Posterior cingulate gyrus (tissue), 11 donors: ENCODE measurements at places on chromosomes 16 and 17.

- DNase-seq: no peak
Observed at GRCh38 chr16:66523861-66524354, 26.0 kb downstream of the TK2 start.

DNA sequence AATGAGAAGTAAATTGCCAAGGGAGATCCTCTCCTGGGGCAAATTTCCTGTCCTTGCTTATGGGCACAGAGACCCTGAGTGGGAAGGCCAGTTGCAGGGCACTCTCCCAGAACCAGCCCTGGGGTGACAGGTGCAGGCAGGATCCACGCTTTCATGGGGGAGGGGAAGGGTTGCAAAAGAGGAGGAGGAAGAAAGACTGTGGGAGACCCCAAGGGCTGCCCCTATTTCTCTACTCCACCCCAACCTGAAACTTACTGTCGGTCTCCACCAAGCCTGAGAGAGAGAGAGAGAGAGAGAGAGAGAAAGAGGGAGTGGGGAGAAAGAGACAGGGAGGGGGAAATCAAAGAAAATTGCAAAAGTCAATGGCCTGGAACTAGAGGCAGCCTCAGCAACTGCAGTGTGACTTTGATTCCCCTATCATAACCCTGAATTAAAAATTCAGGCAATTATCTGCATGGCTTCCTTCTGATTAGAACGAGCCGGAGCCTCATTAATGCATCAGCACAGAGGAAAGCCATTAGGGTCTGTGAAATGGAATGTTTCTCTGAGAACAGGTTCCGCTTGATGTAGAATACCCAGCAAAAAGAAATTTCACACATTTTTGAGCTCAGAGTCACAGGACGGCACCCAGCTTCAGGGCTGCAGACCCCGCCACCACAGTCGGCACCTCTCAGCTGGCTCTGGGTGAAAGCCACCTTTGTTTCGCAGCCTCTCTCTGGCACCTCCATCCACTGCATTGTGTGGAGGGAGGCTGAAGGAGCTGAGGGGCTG lies 45.1 kb upstream of the HNF1B start:
- DNase-seq: no peak

DNA sequence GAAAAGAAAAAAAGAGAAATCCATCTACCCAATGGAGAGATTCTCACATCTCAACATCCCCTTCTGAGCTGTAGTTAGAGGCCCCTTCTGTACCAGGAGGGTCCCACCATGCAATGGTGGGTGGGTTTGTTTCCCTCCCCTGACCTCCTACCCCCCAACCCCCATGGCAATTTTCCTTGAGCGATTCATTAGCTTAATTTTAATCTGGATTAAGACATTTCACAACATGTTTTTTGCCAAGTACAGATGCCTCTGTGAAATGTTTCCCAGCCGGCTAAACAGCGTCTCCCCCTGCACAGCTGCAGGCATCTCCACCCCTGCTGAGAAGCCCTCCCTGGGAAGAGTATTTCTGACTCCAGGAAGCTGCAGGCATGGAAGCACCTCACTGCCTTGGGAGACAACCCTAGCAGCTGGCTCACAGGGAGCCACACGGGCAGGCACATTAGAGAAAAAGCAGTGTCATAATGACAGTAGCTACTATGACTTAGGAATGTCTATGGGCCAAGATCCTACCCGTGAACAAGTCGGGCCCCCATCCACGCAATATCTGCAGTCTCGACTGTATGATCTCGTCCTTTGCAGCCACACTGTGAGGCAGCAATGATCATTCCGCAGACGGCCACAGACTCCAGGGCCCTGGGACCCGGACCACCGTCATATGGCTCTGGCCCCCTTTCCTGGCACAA lies 117.3 kb downstream of the ADCY9 start:
- DNase-seq: no peak

DNA sequence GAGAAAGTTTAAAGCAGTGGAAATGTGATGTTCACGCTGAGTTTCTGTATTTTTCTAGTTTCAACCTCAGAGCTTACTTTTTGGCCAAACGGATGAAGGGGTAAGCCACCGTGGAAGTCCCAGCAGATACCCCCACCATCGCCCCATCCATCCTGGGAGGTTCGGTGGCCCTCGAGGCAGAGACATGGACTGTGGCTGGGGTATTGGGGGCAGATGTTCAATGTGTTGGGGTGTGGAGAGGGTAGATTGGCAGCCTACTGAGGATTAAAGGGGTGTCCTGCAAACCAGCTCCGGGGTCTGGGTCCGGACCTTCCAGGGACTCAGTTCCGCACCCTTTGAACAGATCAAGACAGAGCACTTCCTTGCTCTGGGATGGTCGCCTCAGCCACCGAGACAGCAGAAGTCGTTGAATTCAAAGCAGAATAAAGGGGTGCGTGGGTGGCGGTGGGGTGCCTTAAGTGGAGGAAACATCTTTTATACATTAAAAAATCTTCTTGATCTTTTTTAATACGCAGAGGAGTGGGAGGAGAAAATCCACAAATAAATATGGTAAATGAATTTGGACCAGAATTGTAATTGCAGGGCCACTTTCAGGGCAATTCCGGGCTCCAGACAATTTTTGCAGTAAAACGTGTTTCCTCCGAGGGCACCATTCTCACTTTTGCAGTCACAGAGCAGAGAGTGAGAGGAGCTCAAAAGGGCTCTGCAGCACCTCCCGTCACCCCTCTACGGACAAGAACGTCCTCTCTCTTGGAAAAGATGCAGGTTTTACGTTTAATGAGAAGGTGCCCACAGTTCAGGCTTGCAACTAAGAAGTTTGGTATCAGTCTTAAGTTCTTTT lies 8.2 kb upstream of the CBX8 start:
- no peak for DNase-seq

GRCh38 chr16:75614066-75614897 lies 8.8 kb downstream of the ADAT1 start:
- DNase-seq: no peak

DNA sequence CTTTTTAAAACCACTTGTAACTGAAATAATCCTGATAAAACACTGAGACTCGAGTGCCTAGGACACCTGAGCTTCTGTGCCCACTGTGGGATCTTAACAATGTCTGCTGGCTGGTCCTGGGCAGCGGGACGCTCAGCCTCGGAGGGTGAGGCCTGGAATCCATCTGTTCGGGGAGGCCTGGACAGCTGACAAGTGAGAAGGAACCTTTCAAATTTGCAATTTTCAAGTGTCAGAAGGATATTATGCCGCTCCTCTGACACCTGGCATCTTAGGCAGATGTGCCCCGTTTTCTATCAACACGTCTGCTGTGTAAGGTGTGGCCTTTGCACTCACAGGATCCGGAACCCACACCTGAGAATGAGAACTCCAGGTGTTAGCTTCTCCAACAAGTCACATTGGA lies 33.1 kb upstream of the C16orf78 start:
- DNase-seq: no peak

DNA sequence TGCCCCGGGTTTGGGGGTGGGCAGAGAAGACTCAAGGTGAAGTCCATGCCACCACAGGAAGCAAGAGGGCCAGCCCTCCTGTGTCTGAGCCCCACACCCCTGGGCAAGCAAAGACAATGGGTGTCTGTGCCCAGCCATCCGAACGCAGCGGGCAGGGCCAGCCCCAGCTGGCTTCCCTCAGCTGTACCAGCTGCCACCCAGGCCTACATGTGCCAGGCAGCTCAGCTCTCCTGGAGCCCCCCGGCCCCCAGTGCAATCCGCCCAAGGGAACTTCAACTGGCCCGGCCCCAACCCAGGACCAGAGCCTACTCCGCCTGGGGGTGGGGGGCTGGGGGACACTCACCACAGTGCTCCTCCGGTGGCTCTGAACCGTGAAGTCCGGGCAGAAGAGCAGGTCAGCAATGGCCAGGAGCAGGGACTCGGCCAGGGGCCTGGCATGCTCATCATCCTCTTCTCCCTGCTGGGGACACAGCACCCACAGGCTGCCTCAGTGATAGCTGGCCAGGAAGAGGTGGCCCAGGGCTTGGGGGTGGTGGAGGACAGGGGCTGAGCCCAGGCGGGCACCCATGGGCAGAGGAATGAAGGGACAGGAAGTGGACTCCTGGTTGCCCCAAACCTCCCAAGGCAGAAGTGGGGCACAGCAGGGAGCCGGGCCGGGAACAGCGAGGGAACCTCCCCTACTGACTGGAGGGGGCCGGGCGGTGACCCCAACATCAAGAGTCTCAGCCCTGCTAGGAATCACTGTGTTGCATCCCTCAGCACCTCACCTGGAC lies 9.8 kb downstream of the HID1 start:
- peak; percentile 82 for DNase-seq

GRCh38 chr17:3002538-3003295 lies 60.7 kb downstream of the OR1D5 start:
- peak; percentile 79 for DNase-seq

DNA sequence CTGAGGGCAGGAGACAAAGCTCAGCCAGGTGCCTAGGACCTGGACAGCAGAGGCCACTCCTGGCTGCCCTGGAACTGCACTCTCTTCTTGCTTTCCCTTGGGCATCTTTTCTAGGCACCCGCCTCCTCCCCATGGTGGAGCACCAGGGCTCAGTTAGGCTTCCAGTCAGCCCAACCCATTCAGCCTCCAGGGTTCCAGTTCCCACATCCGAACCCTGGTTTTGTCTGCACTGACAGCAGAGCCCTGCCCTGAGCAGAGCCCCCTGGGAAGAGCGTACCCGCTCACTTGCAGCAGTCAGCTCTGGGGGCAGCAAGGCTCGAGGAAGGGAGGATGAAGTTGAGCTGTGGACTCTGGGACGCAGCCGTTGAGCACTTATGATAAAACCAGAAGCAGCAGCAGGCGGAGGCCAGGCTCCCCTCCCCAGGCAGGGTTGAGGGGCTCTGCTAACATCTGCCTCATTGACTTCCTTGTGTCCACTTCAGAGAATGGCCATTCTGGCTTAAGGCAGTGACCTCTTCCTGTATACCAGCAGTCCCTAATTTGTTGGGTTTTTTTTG lies 213.2 kb downstream of the NTN1 start:
- no peak for DNase-seq

GRCh38 chr17:44324092-44324570 lies 492 bp downstream of the SLC25A39 start:
- no peak for DNase-seq

DNA sequence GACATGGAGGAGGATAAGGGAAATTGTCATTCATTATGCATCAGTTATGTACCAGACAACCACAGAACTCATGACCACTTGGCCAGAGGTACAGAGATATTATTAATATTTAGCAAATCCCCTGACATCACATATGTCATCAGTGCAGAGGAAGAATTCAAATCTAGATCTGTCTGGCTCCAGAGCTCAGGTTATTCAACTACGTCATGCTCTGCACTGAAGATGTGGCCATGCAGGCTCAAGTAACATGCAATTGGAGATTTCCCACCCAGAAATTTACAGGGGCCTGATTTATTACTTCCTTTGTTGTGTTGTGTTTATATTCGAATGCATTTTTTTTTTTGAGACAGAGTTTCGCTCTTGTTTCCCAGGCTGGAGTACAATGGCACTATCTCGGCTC lies 224.3 kb downstream of the HS3ST4 start:
- DNase-seq: no peak

- DNase-seq: peak; percentile 56
Observed at GRCh38 chr17:58315281-58315711, 13.3 kb downstream of the TSPOAP1 start.

- DNase-seq: peak; percentile 79
Observed at GRCh38 chr16:75555213-75555706, 792 bp downstream of the TMEM231 start.

DNA sequence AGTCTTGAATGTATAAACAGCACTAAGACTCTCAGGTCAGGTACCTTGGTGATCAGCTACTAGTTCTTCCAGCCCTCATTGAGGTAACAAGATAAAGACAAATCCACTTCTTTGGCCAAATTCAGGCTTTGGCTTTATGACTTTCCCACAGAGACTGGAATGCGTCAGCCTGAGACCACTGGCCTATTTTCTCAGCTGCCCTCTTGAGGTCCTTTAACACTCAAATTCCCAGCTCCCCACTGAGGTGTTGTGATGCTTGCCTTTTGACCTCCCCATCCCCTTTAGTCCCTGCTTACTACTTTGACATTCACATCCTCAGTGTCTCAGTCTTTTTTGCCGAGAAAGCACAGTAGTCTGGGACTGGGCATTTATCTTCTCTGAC lies 10.6 kb downstream of the TNFAIP1 start:
- DNase-seq: no peak

DNA sequence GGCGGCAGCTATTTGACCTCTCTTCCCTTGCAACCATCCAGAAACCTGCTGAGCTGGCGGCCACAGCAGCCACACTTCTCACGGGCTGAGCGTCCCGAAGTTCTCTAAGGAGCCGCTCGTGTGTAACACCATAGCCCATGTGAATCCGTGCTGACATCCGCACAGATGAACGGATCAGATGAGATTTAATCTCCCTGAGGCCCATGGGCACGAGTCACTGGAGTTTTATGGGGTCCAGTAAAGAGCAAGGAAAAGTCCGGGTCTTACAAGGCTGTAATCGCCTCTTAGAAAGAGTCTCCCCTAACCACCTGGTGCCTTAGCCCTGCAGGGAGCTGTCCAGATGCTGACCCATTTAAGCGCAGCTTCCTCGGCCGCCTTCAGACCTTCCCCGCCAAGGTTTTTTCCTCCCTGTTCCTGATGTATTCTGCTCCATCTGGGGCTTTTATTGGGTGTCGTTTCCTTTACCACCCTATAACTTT lies 5.5 kb upstream of the CACNG5 start:
- DNase-seq: no peak

DNA sequence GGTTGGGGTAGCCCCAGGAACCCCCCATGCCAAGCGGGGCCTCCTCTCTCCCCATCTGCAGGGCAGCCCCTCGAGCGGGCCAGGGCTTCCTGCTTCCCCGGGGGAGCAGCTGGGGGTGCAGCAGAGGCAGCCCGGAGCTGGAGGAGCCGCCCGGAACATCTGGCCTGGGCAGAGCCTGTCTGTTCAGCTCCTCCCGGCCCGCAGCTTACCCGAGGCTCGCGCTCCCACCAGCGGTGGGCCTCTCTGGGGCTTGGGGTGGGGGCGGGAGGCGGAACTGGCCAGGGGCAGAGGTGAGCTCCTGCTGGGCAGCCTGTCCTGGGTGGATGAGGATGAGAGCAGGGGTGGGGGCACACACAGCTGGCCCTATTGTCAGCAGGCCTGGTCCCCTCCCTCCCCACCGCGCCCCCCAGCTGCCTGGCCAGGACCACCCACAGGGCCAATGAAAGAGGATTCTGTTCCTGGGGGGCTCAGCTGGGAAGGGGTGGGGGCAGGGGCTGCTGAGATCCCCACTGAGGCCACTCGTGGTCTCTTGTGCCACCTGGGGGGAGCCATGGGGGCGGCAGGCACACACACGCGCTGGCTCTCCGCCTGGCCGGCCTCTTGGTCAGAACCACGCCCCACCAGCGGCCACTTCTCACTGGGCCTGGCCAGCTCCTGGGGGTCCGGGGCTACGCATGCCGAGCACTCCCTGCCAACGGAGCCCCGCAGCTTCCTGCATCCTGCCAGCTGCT lies 34.7 kb downstream of the BAHCC1 start:
- peak; percentile 52 for DNase-seq

DNA sequence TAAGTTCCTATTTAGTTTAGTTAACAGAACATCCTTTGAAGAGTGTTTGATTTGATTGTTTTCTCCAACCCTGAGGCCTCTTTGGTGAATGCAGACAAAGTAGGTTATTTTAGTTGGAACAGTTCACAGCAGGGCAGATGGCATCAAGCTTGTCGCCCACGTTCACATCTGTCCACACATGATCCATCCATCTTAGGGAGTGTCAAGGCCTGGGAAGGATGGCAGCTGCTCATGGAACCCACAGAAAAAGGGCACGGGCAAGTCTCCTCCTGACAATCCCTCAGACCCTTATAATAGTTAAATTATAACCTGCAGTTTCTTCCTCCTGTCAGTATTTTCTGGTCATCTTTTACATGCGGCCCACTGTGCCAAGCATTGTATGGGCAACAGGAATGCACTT lies 60.2 kb downstream of the KNOP1 start:
- DNase-seq: no peak
